ENCODE measurements at places on chromosomes 5 and 9.

- DNase-seq, result no peak
These were observed 168.6 kb downstream of the PRELID2 start for GRCh38 chr5:145666591-145666990.

GRCh38 chr5:160685695-160686094 lies 166.3 kb downstream of the ATP10B start:
- no peak for DNase-seq

DNA sequence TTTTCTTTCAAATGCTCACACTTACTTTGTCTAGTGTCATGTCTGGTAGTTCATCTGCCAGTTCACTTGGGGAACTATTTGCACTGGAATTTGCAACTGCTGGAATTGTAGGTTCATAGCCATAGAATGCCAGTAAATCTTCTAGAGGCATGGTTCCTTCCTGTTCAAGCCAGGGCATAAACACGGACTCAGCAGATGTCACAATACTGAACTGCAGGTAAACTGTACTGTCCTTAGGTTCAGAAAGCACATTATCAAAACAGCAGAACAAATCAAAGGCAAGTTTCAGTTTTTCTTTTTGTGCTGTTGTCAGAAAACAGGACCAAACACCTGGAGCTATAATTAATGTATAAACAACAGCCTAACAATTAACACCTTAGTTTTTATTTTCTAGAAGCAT lies 13.1 kb downstream of the MIER3 start:
- no peak for DNase-seq

DNA sequence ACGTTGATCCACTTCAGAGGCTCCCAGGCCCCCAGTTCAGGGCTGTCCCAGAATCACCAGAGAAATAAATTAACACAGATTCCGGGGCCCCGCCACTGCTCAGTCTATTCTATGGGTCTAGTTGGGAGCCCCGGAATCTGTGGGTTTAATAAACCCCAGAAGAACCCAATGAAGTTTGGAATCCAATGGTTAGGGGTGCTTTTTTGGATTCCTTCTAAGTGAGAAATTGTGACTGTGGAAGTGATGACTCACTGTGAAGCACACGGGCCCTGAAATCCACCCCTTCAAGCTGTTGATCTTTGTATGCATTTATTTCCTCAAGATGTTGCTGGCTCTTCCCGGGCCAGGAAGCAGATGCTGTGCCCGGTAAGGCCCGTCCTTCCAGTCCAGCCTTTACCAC lies 57.3 kb upstream of the SLC28A3 start:
- no peak for DNase-seq

DNA sequence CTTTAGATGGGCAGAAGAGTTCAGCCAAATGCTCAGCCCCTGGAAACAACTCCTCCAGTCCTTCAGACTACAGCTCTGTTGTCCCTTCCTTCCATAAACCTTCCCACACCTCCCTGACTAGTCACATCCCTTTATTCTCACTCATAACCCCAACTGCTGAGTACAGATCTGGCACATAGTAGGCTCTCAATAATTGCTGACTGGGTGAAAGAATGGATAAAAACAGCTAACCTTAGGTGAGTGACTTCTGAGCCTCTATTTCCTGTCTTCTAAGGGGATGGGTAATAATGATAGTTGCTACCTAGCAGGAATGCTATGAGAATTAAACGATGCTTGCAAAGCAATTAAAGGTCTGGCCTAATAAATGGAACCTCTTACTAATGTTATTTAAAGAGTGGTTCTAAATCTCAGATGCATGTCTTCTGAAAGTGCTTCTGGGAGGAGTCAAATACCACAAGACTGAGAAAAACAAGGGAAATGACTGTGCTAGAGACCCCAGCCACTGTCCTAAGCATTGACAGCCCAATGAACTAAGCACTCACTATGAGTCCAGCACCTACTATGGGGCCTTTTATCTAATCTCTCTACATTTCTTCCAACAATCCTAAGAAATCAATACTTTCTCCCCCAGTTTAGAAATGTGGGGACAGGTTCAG lies 2.5 kb upstream of the NR6A1 start:
- DNase-seq, result no peak

All from activated CD8-positive, alpha-beta memory T cell treated with anti-CD3 and anti-CD28 coated beads for 1 hour (primary cell).